NAMALWA (cell line): ENCODE measurements at places on chromosomes 1 and 21.

GRCh38 chr1:53732912-53733317 is 6.0 kb downstream of the GLIS1 start:
- DNase-seq: no peak

DNA sequence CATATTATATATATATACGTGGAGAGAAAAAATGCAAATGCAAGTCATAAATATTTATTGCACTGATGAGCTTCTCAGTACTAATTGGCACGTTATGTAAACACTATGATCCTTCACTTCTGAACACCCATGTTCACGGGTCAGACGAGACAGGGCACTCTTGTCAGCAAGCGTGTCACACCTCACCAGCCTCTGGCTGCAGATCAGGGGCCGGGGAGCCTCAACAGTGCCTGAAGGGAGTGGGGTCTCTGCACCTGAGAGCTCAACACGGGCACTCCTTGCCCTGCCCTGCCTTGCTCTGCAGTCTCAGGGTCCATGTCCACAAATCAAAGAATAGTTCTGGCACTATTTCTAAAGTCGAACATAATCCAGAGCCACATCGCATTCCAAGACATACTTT is 409 bp upstream of the HIVEP3 start:
- no peak for DNase-seq

DNA sequence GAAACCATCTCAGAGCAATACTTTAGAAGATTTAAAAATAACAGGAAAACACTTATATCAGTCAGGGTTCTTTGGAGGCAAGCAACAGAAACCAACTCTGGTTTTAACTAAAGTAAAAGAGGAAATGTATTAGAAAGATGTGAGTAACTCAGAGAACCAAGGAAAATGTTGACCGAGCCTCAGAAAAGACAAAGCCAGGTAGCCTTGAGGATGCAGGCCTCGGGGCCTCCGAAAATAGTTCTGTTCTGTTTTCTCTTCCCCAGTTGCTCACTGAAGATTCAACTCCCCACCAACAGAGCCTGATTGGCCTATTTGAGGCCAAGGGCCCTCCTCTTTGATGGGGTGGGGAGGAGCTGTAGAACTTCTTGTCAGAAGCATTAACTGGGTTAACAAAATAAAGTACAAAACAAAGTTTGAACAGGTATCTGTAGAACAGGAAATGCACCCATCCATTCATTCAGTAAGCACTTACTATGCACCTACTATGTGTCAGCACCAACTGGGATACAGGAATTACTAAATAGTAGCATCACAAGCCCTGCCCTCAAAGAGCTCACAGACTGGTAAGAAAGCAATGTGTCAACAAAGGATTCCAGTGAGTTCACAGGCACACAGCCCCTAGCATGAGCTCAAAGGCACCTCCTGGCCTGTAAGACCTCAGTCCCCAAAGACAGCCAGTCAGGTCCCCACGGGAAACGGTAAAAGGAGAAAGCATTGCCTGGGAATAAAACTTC is 12.6 kb downstream of the SLAMF8 start:
- DNase-seq: peak; percentile 19

DNA sequence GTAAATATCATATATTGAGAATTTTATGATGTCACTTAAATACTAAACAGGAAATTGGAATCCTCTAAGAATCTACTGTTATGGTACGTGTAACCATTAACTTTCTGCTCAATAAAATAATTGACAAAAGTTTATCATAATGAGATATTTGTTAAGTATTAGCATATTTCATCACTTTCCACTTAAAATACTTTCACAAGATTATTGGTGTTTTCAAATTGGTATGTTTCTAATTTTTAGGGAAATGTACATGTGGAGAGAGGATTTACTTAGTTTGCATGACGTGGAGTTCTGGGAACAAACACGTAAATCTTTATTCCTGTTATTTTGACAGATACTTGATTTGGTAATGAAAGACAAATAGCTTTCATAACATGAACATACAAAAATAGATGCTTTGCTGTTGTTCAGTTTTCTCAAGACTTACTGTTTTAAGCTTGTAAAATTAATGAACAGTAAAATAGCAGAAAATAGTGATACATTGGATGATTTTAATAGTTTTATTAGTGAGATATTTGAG is 1.6 kb downstream of the SRSF11 start:
- no peak for DNase-seq

DNA sequence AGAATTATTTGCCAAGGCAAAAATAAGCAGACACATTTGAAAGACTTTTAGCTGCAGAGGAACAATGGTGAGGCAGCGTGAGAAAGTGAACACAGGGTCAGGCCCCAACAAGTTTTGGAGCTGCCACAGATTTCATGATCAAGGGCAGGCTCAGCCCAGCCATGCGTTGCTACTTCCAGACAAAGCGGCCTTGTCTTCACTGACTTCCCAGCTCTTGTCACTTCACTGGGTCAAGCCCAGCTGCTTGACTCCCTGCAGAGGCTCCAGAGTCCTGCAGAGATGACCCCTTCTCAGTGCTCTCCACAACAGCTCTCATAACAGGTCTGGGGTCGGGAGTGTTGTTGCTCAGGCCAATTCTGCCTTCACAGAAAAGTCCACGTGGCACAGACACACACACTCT is 35.8 kb downstream of the HHAT start:
- DNase-seq: no peak

DNA sequence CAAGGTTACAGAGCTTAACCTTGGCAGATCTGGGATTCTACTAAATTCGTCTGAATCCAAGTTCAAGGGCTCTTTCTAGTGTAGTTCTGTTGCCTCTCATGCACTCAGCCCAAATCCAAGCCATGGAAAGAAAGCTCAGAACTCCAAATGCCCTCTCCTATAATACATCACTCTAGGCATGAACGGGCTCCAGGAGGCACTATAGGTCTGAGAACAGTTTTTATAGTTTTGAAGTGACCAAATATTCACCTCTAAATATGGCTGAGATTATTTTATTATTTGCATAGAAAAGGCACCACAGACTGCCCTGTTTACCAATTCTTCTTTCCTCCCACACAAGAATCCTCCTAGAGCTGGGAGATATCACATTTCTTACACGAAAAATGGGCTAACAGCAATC is 327.9 kb upstream of the BEND5 start:
- no peak for DNase-seq

DNA sequence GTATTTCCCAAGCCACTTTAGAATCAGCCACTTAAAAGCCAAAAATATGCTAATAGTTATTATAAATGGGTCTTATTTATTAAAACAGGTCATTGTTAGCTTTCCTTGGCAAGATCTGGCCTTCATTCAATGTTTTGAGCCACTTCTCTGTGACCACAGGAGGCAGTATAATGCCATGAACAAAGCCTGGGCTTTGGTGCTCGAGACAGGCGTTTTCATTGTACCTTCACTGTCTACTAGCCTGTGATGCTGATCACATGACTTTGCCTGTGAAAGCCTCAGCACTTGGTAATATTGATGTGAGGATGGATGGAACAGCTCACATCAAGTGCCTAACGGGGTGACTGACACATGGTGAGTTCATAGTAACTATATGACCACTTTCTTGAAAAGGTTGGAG is 217.0 kb downstream of the RWDD3 start:
- DNase-seq: peak; percentile 51

DNA sequence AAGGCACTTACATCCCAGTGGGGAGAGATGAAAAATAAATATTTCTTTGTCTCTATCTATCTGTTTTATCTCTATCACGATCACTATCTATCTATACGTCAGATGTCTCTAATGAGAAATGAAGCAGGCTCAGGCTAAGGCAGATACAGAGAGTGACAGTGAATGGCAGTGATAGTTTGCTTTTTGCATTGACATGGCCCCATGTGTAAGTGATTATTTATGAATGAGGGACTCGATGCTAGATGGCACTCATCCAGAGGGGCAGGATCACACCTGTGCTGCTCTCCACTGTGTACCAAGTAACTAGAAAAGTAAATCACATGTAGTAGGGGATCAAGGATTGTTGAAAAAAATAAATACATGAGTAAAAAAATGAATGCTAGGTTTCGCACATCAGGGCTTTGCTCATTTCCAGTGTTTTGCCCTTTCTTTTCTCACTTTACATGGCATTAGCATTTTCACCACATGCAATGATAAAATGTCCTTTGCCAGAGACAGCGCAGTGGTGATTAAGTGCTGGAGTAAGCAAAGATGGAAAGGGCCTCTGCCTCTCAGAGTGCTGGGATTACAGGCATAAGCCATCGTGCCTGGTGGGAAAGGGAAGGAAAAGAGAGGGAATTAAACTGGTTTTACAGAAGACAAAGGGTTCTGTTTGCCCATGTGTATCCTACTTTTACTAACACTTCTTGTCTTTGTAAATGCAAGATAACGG is 16.5 kb downstream of the TBX19 start:
- no peak for DNase-seq

DNA sequence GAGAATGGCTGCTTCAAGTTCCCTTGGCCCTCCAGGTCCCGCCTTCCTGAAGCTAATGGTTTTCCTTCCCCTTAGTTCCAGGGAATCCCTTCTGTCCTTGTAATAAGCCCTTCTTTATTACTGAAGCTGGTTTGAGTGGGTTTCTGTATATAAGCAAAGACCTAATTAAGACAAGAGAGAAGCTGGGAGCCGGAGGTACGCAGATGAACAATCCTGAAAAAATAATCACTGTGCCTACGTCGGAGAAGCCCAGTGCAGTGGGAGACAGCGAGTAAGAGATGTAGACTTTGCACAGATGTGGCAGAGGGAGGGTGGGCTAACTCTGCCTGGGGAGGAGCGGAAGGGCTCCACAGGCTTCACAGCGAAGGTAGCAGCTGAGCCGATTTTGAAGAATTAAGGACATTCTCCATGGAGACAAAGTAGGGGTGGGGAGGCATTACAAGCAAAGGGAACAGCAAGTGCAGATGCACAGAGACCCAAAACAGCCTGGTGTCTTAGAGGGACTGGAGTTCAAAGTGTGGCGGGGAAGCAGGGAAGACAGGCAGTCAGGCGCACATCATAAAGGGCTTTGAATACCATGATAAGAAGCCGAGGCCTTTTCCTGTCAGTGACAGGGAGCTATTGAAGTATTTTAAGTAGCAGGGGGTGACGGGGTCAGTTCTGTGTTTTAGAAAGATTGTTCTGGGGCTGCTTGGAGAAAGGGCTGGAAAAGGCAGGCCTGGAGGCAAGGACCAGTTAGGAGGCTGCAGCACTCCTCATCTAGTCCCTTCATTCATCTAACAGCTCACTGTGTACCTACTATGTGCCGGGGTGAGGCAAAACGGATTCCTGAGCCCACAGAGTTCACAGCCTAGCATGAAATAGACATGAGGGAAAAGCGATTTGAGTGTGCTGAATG is 6.5 kb downstream of the RIMS3 start:
- DNase-seq: no peak

DNA sequence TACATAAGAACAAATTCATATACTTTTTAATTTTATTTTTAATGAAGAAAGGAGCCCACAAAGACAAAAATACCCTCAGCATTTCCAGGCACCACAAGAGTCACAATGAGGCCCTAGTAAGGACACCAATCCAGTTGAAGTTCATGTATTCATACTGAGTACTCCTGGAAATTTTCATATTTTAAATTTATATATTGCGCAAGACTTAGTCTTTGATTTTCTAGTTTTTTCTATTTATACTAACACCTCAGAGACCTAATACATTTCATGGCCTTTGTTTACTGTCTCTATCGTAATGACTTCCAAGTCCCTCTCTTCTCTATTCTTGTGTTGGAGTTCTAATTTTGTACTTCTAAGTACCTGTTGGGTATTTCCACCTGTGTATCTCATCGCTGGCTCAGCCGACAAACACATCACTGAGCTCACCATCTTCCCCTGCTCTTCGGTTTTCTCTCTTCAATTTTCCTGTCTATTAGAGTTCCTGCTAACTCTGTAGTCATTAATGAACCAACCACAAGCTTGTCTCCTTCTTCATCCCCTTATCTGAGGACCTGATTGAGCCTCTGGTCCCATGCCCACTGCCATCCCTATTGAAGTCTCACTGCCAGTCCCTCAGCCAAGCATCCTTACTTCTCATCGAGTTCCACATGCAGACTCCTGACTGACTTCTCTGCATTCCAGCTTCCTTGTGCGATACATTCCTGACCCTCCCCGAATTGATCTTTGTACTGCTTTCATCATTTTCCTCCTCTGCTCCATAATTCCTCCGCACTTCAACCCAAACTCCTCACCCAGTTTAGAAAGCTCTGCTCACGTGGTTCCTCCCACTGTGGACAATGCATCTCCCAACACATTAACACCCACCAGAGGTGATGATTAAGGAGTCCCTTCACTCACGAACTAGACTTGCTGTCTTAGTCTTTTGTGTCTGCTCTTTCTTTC is 17.3 kb upstream of the IRF2BP2 start:
- DNase-seq: no peak

GRCh38 chr1:52007215-52008002 is 16.9 kb upstream of the RAB3B start:
- no peak for DNase-seq

- DNase-seq: no peak
These were observed 144.6 kb downstream of the MAGI3 start for GRCh38 chr1:113534875-113535274.

- no peak for DNase-seq
These were observed 23.7 kb downstream of the VANGL1 start for GRCh38 chr1:115665319-115666096.

DNA sequence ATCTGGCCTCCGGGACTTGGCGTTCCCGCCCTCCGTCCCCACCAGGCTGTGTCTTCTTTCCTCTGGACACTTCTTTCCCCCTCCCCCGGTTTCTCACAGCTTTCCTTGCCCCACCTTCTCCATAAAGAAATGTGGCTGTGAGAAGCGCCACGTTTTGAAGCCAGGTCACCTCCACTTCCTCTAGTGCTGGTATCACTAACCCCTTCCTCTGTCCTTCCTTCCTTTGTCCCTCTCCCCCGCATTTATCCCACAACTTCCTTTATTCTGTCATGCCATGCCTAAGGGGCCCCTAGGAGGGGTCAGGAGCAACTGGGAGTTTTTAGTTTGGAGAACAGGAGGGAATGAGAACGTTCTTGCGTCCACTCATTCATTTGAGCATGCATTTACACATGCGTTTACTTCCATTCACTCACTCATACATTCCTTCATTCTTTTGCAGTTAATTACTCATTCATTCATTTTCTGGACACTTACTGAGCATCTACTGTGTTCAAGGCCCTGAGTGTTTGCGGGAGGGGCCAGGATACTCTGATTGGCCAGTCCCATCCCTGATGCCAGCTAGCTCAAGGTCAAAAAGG is 5.0 kb upstream of the ACOT11 start:
- no peak for DNase-seq

- no peak for DNase-seq
These were observed 7.6 kb upstream of the C1orf74 start for GRCh38 chr1:209791920-209792319.

GRCh38 chr1:169234780-169235179 is 128.3 kb downstream of the ATP1B1 start:
- no peak for DNase-seq
